ENCODE measurements at places on chromosomes 7 and 10.

DNA sequence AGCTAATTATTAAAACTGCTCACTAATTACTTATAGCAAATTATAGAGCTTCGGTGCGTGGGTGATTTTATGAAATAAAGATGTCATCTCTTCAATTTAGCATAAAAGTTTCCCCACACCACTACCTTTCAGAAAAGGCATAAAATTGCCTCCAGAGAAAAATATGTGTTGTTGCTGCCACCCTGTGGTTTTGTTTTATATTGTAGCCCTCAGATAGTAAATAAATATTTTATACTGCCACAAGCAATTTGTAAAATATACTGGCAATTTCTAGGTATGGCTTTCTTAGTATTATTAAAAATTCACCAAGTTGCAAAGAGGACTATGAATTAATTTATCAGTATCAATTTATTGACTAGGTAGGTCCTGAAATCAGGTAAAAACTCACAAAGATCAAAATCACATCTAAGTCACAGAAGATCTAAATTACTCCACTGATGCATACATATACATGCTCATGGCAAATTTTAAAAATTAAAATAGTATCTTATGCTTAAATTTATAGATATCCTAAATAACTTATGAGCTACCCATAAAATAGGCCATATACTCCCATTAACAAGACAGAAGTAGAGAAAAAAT is 26.5 kb downstream of the ASNS start:
- DNase-seq = no peak

DNA sequence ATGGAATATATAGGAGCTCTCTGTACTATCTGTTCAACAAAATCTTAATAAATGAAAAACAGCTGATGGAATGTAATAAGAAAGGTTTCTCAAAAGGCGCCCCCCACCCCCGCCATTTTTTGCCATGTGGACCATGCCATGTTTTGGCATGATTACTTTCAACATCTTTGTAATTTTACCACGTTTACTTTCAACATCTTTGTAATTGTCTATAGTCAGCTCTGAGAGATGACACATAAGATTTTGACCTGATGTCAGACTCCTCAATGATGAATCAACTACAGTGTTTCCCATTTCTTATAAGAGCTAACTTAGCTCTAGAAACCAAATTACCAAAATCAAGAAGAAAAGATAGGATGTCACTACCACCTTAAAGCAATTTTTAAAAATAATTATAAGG is 144.9 kb upstream of the AHR start:
- no peak for DNase-seq

DNA sequence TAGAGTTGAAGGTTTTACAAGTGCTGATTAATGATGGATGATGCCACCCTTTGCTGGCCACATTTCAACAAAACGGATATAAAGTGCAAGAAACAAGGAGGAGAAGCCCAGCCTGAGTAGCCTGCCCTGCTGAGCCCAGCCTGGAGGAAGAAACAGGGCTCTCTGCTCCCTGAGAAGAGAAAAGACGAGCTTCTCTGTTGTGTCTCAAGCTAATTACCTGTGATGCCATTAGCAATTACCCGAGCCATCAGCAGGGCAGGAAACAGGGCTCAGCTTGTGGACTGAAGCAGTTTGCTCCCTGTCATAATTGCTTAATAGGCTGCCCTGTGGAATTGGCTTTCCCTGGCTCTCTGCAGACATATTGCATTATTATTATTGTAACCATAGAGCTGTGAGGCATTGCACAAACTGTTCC is 709.3 kb upstream of the AUTS2 start:
- no peak for DNase-seq

DNA sequence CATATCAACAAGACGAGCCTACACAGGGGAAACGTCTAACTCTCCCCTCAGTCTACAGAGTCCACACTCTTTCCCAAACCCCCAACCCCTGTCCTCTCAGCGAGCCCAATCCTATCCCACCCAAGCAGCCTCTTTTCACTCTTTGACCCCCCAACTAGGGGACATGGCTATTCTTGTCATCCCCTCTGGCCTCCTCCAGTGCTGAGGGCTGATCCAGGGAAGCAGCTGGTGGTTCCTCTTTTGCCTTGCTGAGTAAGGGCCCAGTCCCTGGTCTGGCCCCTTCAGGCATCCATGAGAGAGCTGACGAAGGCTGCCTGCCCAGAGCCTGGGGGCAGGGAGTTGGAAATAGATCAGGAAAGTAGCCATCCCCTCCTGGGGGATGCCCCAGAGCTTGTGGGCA is 6.4 kb downstream of the NOBOX start:
- DNase-seq = no peak

DNA sequence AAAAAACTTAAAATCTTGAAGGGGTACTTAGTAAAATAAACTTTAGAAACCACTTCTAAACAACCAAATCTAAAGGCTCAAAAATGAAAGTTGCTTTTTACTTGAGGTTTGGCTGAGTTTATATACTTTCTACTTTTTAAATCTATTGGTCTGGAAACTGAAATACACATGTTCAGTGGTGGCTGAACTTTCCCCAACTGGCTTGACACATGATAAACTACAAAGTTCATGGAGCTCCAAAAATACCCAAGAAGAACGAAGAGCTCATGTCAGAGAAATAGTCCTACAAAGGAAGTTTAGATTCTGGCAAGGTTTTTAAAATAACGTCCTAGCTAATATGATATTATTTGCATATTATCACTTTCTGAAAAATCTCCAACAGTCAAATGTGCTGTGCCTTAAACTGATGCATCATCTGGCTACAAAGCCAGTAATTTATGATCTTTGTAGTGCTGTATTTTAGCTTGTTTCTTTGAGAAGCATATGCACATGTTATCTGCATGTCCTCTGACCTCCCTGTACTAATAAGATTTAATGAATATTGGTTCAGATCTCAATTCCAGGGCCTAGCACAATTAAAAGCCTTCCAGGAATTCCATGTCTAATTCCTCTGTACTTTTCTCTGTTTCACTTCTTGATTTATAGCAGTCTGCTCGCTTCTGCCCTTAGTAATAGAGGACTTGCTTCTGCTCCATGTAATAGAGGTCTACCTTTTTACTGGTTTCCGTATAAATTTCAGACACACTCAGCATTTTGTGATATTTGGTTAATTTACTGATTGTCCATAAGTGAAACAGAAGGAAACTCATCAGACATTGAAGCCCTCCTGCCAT is 28.2 kb downstream of the SEMA3C start:
- DNase-seq = no peak

GRCh38 chr7:81684033-81684432 is 85.8 kb downstream of the HGF start:
- no peak for DNase-seq

- DNase-seq = no peak
Measured at GRCh38 chr10:110107430-110107829, 99.6 kb downstream of the ADD3 start.

GRCh38 chr7:158530800-158531609 is 56.6 kb downstream of the PTPRN2 start:
- no peak for DNase-seq

GRCh38 chr7:150580638-150581394 is 13.6 kb downstream of the GIMAP4 start:
- no peak for DNase-seq

DNA sequence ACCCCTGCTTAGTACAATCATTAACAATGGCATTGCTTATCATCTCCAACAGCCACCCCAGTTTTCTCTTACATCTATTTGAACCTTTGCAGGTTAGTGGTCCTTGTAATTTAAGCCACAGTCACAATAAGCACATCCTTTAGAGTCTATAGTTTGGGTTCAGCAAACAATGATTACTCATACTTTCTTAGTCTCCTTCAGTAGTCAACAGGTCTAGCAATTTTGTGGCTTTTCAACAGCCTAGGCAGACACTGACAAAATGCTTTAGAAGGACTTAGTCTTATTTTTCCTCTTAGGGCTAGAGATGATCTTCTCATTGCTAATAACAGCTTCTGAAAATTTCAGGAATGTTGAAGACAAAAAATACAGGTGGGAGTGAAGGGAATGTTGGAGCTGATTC is 32.3 kb upstream of the FAM204A start:
- no peak for DNase-seq

GRCh38 chr7:28984631-28985030 is 26.5 kb upstream of the TRIL start:
- no peak for DNase-seq

- DNase-seq = no peak
Measured at GRCh38 chr7:107312418-107312817, 143.6 kb downstream of the HBP1 start.

DNA sequence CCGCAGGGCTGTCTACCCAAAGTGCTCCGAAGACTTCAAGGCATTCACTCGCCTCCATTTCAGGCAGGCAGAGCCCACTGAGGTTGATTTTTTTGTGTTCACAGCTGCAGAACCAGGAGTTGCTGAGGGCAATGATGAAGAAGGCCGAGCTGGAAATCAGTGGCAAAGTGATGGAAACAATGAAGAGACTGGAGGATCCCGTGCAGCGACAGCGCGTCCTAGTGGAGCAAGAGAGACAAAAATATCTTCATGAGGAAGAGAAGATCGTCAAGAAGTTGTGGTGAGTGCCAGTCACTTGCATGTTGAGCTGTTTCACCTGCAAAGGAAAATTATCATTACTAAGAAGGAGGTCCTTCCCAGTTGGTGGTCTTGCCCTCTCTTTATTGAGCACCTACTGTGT is 210.5 kb downstream of the ARHGAP21 start:
- DNase-seq = no peak

- no peak for DNase-seq
Measured at GRCh38 chr7:69819333-69819705, 221.0 kb downstream of the AUTS2 start.

DNA sequence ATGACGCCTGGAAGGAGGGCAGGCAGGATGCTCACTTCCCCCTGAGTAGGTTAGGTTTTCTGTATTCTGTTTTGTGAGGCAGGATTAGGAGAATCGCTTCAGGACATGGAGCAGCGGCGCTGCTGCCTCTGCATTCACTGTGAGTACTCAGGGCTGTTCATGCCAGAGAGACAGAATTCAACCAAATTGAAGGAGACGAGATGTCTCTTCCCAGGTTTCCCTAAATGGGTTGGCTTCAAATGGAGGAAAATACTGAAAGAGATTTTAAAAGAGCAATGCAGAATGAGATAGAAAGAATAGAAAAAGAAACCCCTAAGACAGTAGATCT is 21.9 kb upstream of the CNPY1 start:
- no peak for DNase-seq

DNA sequence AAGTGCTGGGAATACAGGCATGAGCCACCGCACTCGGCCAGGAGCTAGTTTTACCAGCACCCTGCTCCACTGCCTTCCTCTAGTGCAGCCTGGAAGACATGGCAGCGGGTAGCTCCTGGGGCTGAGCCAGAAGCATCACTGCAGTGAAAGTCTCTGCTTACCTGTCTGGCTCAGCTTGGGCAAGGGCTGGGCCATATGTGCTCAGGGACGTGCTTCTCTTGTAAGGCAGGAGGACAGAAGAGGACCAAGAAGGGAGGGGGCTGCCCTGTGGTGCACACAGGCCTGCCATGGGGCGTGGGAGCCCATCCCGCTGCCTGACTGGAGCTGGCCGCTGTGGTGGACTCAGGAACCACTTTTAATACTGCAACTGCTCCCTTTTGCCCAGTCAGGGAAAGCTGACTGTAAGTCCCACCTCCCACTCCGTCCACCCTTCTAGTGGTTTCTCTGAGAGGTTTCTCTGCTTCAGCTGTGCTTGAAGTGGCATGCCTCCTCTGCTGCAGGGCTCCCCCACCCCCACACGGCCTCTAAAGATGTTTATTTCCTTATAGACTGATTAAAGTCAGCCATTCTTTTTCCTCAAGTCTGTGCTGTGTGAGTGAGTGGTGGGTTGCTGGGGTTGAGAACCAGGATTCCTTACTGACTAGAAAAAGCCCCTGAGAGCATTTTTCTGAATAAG is 25.3 kb upstream of the C10orf95 start:
- DNase-seq = no peak

GRCh38 chr7:116290740-116291139 is 80.4 kb downstream of the TES start:
- no peak for DNase-seq

GRCh38 chr7:30934732-30935568 is 23.3 kb downstream of the AQP1 start:
- DNase-seq = no peak

DNA sequence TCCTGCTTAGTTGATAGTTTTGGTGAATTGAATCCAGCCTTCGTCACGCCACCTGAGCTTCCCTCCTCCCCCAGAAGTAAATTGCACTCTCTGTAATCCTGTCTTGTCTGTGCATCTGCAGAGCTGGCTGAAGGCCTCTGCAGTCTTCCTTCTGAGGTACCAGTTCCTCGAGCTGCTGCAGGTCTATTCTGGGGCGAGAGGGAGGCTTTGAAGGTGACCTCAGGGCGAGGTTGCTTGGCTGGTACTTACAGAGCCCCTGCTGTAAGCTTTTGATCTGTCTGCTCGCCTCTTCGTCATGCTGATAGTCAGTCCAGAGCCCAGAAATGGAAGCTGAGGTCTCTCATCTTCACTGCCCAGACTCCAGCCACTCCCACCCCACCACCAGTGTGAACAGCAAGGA is 513.6 kb upstream of the FOXK1 start:
- no peak for DNase-seq

DNA sequence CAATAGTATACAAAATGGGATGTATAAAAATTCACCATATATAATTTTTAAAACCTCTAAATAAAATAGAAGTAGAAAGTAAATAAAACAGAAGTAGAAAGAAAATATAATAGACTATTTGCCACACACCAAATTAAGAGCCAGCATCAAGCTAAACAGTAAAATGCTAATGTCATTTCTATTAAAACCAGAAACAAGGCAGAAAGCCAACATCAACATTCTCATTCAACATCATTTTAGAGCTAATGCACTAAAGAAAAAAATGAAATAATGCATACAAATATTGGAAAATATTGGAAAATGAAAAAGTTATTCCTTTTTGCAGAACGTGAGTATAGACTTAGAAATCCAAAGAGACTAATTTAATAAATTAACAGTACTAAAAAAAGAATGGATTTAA is 23.4 kb upstream of the RELN start:
- DNase-seq = no peak

GRCh38 chr7:131753620-131754222 is 197.3 kb upstream of the PODXL start:
- no peak for DNase-seq

- no peak for DNase-seq
Measured at GRCh38 chr10:34813626-34814222, 1.4 kb downstream of the PARD3 start.
